Natural killer cell treated with Interleukin-12 subunit alpha and Interleukin-12 subunit beta and Interleukin-15 and Interleukin-18, amount 100 ng/mL, for 72 hours (primary cell): ENCODE measurements at places on chromosomes 5 and 9.

DNA sequence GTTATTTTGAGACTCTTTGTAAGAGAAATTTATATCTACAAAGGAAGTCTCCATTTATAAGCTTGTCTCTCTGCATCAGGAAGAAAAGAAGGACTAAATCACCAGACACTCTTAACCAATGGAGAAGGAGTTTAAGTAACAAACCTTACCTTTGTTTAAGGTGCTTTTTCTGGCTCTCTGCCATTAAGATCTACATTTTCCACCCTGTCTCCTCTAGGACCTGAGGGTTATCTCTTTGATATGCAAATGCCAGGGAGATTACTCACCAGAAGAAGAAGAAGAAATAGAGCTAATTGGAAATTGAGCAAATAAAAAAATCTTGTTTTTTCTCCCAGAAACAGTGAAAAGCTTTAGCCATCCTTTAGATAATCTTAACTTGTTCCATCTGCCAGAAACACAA lies 60.9 kb downstream of the CDKN2A start:
- no peak for DNase-seq

GRCh38 chr9:74643303-74643923 lies 146.3 kb downstream of the RORB start:
- DNase-seq: no peak

DNA sequence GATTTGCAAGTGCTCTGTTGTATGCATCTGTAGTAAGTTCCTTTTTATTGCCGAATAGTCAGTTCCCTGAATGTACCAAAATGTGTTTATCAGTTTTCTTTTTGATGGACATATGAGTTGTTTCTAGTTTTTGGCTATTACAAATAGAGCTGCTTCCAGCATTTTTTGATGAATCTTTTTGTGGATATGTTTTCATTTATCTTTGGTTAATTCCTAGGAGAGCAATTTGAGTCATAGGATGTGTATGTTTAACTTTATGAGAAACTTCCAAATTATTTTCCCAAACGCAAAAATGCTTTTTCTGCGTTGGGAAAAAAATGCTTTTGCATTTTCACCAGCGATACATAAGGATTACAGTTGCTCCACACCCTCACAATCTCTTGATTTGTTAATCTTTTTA lies 287.7 kb downstream of the FER start:
- DNase-seq: no peak

DNA sequence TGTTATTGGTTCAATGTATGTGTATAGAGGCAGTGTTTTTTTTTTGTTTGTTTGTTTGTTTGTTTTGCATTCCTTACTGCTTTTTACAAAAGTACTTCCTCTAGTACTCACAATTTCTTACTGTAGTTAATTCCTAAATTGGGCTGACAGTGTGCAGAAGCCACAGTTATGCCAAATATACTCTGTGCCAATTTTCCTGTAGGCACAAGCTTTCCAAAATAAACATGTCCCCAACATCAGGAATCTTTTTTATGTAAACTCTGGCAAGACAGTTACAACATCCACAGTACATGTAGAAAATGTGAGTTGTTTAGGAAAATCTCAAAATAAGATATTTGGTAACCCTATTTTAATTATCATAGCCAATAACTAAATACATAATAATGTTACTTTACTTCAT lies 161.6 kb upstream of the TSLP start:
- no peak for DNase-seq
